ENCODE measurements at places on chromosomes 7 and 10. TPM values are rescaled to one million over a fixed set of nuclear protein-coding genes. Genes with fewer than 3 reads are reported as not detected.
A peak's percentile ranks its signal among the peaks of the same experiment; 100 is the strongest.

- peak overlapping the region; percentile 6 for H3K27ac ChIP-seq
- H3K27me3 ChIP-seq, result no peaks in the 10 kb centered on the region
- no peak for DNase-seq
- peaks cover 24% of the 10 kb centered on the region for H3K36me3 ChIP-seq
- H3K4me1 ChIP-seq, result peaks cover 10% of the 10 kb centered on the region
Observed at GRCh38 chr7:75888464-75889222, 9.8 kb downstream of the RHBDD2 start.

GRCh38 chr10:103278862-103279298 lies 1.9 kb downstream of the INA start:
- peak overlapping the region; percentile 61 for H3K4me3 ChIP-seq
- peaks cover 87% of the 10 kb centered on the region for H3K27me3 ChIP-seq

- no peak overlapping the region for H3K27ac ChIP-seq
- no peaks in the 10 kb centered on the region for H3K4me1 ChIP-seq
- DNase-seq, result no peak
- H3K4me3 ChIP-seq, result no peak overlapping the region
Observed at GRCh38 chr7:11252705-11253272, 279.1 kb downstream of the PHF14 start.

GRCh38 chr7:142568435-142569097 lies 180.7 kb upstream of the PRSS1 start:
- DNase-seq, result no peak
- no peak overlapping the region for H3K27ac ChIP-seq
- no peaks in the 10 kb centered on the region for H3K27me3 ChIP-seq
- H3K36me3 ChIP-seq, result no peaks in the 10 kb centered on the region
- peaks cover 5% of the 10 kb centered on the region for H3K4me1 ChIP-seq

GRCh38 chr10:133258818-133259601 lies 17.7 kb downstream of the ADAM8 start:
- H3K4me3 ChIP-seq, result no peak overlapping the region
- no peak overlapping the region for H3K27ac ChIP-seq
- H3K4me1 ChIP-seq, result peaks cover 18% of the 10 kb centered on the region
- no peak for DNase-seq

- H3K27me3 ChIP-seq, result peaks cover 27% of the 10 kb centered on the region
- no peak overlapping the region for H3K4me3 ChIP-seq
- no peak for DNase-seq
- no peak overlapping the region for H3K27ac ChIP-seq
Observed at GRCh38 chr10:82505009-82505408, 630.0 kb downstream of the NRG3 start.

GRCh38 chr10:73857446-73857845 lies 16.9 kb downstream of the CAMK2G start:
- peaks cover 6% of the 10 kb centered on the region for H3K36me3 ChIP-seq
- H3K4me3 ChIP-seq, result no peak overlapping the region
- no peak for DNase-seq
- H3K27ac ChIP-seq, result no peak overlapping the region

DNA sequence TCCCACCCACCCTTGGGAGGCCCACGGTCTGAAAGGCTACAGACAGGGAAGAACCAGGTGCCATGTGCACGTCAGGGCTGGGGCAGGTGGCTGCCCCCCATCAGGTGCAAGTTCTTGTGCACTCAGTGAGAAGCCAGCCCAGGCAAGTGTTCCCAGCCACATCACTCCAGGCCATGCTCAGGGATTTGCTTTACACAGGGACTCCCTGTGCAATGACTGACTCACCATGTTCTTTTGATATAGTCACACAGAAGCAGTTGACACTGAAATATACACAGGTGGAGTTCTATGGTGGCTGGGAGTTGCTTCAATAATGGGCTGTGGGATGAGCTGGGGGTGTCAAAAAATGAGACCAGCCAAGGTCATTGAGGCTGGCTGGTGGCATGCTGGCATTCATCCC lies 8.0 kb upstream of the CHST15 start:
- no peak overlapping the region for H3K4me3 ChIP-seq
- peaks cover 17% of the 10 kb centered on the region for H3K4me1 ChIP-seq
- peaks cover 18% of the 10 kb centered on the region for H3K27me3 ChIP-seq
- no peak overlapping the region for H3K27ac ChIP-seq
- DNase-seq, result no peak
- no peaks in the 10 kb centered on the region for H3K36me3 ChIP-seq

GRCh38 chr7:6284461-6285360 lies 12.3 kb upstream of the CYTH3 start:
- no peaks in the 10 kb centered on the region for H3K36me3 ChIP-seq
- H3K27me3 ChIP-seq, result no peaks in the 10 kb centered on the region
- H3K4me1 ChIP-seq, result peaks cover 5% of the 10 kb centered on the region
- no peak overlapping the region for H3K4me3 ChIP-seq

Gene SP4
- 7.7 TPM for total RNA-seq

All from mesothelial cell of epicardium (in vitro differentiated cells).